ENCODE measurements at places on chromosomes 1 and 21.

DNA sequence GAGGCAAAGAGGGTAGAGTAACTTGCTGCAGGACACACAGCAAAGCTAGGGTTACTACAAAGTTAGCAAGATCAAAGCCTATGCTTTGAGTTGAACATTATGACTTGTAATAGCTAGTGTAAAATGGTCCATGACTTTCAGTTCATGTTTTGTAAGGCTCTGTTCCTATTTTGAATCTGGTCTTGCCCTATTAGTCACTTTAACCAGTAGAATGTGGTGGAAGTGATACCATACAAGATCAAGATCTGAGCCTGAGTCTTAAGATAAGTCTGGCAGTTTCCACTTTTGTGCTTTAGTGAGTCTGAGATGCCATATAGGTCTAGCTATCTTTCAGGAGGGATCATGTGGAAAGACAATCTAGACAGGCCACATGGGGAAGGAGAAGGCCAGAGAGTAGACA, 282.1 kb upstream of the BRINP3 start:
- no peak for DNase-seq

DNA sequence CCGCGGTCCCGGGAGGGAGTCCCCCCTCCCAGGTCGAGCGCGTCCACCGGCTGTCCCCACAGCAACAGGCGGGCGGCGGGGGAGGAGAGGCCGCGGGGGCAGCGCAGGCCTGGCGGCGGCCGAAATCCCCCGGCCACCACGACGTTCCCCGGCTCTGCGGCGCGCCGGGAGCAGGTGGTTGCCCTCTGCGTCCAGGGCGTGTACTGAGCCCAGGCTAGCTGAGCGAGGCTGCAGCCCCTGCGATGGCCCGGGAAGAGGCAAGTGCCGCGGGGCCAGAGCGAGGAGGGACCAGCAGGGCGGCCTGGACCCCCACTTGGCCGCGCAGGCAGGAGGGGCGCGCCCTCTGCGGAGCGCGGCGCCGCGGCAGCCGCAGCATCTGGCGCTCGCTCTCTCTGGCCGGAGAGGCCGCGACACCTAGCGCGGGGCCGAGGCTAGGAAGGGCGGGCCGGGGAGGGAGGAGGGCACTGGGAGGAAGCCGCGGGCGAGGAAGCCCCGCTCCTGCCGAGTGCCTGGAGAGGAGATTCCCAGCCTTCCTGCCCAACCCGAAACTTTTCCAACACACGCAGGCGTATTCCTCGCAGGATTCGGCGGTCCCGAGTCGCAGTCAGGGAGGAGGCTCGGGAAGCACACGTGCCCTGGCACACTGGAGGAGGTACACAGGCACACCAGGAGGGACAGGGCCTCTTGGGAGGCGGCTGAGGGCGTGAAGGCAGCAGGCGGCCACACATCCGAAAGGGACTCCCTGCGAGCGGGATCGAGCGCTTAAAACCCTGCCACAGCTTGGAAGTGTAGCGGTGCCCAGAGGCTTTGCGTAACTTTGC, 4.9 kb upstream of the PROX1 start:
- DNase-seq: peak; percentile 84

- DNase-seq: no peak
Observed at GRCh38 chr1:65890201-65890843, 97.6 kb downstream of the PDE4B start.

- no peak for DNase-seq
Observed at GRCh38 chr1:10899490-10900250, 103.2 kb upstream of the CASZ1 start.
